RPMI8226 (cell line): ENCODE measurements at places on chromosomes 12 and 14.

DNA sequence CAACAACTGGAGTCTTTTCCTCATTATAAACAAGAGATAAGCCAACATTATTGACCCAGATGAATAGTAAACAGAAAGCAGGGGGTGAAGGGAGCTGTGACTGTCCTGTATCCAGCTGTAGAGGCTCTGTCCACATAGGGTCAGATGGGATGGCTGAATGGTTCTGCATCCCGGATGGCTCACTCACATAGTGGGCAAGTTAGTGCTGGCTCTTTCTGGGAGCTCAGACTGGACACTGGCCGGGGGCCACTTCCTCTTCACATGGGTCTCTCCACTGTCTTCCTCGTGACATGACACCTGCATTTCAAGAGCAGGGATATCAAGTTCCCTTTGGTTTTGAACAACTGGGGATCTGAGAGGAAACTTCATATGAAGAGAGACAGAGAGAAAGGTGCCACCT, 969.6 kb upstream of the TMEM132C start:
- no peak for DNase-seq

DNA sequence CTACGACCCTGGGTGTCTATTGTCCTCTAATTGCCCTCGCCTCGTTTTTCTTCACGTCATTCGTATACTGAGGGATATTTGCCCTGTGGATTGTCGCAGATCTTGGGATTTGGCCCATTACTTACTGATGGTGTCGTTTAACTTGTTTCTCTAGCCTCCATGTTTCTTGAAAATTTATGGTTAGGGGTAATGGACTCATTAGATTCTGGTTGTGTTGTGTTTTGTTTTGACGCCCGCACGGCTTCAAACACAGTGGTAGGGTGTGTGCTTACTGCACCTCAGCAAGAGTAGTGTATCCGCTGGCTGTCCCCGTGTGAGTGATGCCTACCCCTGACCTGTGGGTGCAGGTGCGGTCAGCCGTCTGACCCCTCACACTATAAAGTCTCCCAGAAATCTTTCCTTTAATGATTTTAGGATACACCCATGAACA, 874 bp upstream of the RNU6-8 start:
- no peak for DNase-seq

- DNase-seq = peak; percentile 43
These were observed 34.3 kb upstream of the GAS2L3 start for GRCh38 chr12:100539202-100539601.

DNA sequence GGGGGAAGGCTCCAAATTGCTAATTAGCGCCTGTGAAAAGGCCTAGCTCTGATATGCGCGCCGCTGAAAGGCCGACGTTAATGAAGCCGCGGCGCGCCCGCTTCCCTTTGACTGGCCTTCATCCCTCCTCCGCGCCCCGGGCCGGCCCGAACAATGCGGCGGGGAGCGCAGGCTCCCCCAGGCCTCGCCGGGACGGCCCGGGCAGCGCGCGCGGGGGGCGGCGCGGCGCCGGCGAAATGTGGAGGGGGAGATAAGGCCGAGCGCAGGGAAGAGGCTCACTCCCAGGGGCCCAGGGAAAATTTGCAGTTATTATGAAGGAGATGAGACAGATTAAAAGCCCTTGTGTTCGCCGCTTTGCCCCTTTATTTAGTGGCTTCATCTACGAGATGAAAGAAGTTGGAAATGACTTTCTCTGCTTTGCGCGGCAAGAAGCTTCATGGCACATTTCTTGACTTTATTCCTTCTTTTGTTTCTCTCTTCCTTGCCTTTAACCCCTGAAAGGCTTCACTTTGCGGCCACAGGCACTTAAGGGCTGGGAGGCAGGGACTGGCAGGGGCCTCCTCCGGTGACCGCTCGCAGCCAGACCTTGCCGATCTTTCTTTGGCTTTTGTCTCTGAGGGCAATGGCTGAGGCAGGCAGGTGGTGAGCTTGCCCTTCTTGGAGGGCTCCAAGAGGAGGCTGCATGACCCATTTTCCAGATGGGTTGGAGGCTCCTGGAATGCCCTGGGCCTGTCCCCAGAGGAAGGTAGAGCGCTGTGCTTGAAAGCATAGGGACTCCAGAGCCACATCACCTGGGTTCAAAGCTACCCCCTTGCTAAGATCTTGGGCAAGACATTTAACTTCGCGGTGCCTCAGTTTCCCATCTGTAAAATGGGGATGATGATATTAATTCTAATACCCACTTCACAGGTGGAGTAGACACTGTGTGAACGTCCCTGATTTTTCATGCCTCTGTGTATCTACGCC, 12.7 kb upstream of the GPATCH2L start:
- DNase-seq = no peak

- DNase-seq = no peak
These were observed 78.9 kb upstream of the GZMB start for GRCh38 chr14:24712909-24713308.

DNA sequence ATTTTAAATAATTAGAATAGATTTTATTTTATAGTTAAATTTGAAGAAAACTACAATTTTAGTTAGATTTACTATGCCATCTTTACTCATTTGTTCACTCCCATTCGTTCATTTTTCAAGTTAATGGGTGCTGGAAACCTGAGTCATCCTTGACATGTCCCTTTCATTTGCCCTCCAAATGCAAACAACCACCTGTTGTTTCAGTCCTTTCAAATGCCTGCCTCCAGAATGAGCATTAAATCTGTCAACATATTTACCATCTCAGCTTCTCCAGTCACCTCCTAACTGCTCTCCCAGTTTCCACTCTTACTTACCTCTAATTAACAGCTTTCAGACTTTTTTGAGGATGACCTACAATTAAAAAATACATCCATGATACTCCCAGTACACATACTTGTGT, 375.5 kb downstream of the RAD51B start:
- no peak for DNase-seq

DNA sequence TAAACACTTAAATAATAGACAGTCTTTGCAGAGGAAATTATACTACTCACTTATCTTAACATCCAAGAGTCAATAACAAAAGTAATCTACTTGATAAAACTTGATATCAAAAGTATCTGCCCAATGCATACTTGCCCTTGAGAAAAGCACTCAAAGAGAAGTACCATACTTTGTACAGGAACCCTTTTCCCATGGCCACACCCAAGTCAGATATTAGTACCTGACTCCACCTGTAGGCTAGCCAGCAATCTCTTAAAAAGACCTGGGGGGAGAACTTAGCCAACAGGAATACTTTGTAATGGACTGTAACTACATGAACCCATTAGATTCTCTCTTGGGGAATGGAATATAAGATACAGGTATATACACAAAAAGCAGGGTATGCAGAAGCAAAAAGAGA, 99.6 kb upstream of the HECTD1 start:
- DNase-seq = no peak

DNA sequence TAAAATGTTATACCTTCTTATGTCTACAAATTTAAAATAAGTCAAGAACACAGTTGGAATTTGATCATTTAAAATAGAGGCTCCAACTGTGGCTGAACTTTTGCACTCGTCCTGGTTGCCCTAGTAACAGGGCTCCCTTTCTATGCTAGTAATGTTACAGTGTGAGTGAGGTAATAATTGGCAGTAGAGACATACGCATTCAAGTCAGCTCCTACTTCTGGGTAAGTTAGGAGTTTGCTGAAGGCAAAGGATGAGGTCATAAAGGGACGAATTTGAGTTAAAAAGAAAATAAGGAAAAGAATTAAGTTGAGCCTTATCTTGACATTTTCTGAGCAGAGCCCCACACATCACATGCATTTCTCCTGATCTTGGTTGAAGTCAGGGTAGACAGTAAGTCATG, 129.1 kb downstream of the TMEM117 start:
- no peak for DNase-seq

GRCh38 chr12:110917961-110918360, 2.4 kb downstream of the MYL2 start:
- DNase-seq = no peak
